ENCODE measurements at places on chromosomes 11 and 22.

DNA sequence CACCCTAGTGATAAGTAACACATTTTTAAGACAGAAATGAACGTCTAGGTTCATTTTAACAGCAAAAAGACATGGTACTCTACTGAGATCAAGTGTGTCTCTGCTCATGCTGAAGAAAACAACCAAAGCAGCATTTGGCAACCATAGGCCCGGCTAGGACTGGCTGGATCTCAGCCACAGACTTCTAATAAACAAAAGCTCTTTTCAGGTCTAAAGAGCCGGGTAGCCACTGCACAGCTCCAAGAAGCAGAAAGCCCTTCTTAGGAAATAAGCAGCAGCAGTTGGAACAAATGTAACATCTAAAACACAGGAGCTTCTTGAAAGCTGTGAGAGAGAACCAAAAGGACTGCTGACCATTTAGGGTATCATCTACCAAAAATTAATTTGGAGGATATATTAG lies 37.6 kb downstream of the PITPNB start:
- no peak for DNase-seq

DNA sequence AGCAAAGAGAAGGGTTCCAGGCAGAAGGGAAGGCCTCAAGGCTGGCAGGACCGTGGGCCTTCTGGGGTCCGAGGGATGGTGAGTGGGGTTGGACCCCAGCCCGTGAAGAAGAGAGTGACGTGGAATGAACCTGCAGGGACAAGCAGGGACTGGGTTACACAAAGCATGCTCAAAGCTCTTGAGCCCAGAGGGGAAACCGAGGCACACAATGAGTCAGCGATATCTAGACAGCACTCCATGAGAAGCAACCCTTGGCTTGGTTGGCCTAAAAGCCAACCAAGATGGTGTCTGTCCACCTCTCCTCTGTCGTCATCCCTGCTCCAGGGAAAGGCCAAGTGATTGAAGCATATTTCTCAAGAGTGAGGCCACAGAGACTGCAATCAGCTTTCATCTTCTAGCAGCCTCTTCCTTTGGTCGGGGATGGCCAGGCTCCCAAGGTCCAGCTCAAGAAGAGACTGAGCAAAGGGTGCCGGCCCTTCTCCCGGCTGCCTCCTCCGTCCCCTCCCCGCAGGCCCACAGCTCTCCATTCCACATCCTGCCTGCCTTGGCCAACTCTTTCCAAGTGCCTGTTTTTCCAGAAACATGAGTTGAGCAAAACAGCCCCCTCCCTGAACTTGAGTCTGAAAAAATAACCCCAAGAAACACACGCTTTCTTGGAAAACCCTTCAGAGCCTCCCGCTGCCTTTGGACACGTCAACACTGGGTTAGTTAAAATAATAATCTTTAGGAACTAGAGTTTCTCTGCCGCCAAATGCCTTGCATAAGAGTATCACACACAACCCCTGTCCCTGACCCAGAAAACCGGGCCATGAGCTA lies 556.6 kb downstream of the MIAT start:
- no peak for DNase-seq

- no peak for DNase-seq
Measured at GRCh38 chr11:83140691-83141455, 16.1 kb upstream of the PCF11 start.

GRCh38 chr11:109993786-109994185 lies 99.4 kb upstream of the ZC3H12C start:
- DNase-seq, result no peak

GRCh38 chr11:36352922-36353321 lies 56.8 kb downstream of the PRR5L start:
- no peak for DNase-seq

- peak; percentile 86 for DNase-seq
Measured at GRCh38 chr22:30287648-30288418, 1.5 kb downstream of the CASTOR1 start.

DNA sequence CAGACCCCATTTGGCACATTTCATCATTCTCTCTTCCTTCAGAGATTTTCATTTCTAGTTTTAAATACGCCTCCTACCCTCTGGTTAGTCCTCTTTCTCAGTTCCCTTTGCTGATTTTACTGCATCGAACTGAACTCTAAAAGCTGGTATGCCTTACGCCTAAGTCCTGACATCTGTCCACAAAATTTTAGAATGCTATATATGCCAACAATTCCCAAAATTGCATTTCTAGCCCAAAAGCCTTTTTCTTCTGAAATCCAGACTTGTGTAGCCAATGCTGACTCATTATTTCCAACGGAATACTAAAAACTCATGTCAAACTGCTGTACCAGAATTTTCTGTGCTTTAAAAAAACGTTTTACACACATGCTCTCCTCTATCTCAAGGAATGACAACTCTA lies 1124.4 kb upstream of the TENM4 start:
- DNase-seq, result no peak

DNA sequence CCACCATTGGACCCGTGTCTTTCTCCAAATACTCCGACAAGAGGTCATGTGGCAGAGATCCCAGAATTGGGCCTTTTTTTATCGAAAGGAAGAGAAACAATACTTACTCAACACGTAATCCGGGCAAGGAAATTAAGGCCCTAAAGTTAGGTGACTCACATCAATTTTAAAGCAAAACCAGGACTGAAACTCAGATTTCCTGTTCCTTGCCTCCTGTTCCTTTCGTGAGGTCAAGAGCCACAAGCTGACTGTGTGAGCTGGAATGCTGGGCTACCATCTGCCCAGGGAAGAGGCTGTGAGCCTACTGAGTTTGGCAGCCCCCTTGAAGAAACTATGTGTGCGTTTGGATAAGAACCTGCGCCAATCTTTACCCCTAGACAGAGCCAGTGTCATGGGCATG lies 27.1 kb upstream of the MRGPRX2 start:
- DNase-seq, result no peak

GRCh38 chr11:69978841-69979614 lies 99.1 kb upstream of the ANO1 start:
- DNase-seq, result no peak

DNA sequence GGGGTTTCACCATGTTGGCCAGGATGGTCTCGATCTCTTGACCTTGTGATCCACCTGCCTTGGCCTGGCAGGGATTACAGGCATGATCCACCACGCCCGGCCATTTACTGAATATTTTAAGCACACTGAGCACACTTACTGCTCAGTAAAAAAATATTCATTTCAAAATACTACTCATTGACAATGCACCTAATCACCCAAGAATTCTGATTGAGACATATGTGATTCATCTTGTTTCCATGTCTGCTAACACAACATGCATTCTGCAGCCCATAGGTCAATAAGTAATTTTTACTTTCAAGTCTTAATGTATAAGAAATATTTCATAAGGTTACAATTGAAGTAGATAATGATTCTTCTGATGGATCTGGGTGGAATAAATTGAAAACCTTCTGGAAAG lies 4.2 kb upstream of the OR52J3 start:
- no peak for DNase-seq

DNA sequence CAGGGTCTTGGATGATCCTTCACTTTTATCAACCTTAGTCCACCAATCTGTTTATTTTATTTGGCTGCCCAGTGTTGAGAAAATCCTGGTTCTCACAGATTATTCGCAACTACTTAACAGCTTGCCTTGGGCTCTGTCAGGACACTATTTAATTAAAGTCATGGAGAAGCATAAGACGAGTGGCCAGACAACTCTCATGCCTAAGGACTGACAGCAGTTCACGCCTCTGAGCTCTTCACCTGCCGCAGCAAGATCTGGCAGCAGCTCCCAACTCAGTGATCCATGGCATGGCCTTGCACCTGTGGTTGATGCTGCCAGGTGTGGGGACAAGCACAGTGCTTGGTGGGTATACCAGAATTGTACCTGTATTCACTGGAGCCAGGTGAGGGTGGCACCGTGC lies 37.8 kb downstream of the HIRA start:
- DNase-seq, result no peak

DNA sequence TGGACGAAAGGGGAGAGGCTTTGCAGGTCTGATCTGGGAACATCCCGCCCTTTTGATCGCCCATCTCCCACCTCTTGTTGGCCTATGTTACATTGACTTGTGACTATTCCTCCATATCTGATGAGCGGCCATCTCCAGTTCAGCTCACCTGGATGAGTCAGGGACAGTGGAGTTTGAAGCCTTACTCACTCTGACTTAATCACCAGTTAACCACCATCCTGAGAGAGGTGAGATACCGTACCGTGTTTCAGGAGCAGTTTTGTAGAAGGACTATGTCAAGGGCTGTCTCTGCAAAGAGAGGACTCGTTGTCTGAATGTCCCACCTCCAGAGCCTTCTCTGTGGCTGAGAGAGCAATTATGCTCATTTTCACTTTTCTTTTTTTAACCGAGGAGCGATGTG lies 771.7 kb downstream of the NTM start:
- DNase-seq, result no peak

- no peak for DNase-seq
Measured at GRCh38 chr11:35619855-35620640, 1.8 kb downstream of the FJX1 start.

- no peak for DNase-seq
Measured at GRCh38 chr11:131137046-131137445, 220.8 kb upstream of the SNX19 start.

GRCh38 chr11:65134240-65134951 lies at the start of gene SYVN1:
Gene SYVN1, minus strand, starts transcription at chr11:65134519. Its CDS starts 918 bp downstream, at chr11:65133601.
- peak; percentile 88 for DNase-seq

- DNase-seq, result no peak
Measured at GRCh38 chr11:83666149-83666548, 380.0 kb upstream of the CCDC90B start.

DNA sequence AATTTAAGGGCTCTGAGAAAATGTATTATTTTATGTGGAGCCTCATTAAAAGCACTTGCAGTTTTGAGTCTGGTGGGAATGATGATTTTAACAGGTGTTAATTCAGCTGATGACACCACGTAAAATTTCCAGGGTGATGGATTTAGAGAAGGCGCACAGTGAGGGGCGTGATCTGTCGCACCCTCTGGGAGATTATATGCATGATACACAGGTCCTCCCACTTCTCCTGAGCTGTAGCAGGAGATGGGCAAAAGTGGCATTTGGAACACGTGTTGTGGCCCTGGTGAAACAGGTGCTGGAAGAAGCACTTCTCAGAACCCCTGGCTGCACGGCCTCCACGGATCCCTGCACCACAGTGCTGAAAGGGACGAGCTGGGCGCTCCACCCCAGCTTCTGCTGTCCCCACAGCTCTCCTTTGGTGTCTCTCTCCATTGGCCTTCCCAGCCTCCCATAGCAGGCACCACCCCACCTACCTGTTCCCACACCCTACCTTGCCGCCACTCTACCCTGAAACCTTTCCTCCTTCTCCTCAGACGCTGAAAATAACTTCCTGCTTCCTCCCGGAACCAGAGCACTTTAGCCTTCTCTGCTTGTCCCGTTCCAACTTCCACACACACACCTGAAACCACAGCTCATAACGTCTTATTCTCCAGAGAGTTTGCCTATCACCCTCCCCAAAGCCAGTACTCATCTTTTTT lies 6.9 kb upstream of the SORL1 start:
- no peak for DNase-seq

DNA sequence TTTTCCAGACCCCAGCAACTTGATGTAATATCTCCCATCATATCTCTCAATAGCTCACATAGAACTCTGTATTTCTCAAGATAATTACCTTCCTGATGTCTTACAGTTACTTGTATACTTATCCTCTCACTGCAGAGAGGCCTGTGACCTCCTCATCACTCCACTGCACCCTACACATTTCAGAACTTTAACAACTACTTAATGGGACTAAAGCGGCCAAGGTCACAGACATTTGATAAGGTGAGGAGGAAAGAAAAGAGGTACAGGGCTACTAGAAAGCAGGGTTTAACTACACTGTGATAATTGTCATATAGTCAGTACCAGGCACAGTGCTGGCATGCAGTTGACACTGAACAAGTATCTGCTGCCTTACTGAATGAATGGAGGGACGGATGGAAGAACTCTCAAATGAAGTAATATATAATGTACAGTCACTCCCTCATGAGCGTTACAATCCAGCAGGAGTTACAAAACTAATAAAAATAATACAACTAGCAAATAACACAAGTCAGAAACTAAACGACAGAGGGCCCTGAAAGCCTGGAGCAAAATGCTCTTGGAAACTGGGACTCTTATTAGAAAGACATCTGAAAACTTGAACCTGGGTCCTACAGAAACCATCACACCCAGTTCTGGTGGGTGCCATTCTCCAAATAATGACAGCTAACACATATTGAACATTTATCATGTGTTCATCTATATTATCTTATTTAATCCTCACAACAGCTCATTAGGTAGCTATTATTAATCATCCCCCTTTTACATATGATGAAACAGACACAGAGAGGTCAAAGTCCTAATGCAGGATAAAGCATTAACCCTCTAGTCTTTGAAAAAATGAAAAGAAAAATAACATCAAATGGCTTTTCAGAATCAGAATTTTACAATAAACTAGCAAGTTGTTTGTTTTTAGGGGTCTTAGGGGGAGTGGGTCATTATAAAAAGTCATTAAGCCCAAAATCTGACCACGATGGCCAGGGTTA lies 14.3 kb downstream of the PI4KA start:
- DNase-seq, result no peak

DNA sequence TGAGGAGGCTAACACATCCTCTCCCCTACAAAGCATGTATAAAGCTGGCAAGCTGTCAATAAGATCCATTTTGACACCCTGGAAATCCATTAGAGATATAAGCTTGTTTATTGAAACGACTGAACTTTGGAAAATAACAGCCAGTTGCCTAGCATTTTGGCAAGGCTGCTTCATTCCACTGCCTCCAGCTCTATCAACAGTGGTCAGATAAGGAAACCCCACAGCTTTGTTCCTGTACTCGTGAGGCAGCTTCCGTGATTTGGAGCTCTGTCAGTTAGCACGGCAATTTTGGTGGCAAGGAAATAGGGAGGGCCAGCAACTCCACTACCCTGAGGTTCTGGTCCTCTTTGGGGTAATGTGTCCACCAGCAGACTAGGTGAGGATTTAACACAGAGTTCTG lies 2.0 kb upstream of the OR51S1 start:
- no peak for DNase-seq

- no peak for DNase-seq
Measured at GRCh38 chr11:95680169-95680929, 109.2 kb downstream of the FAM76B start.

DNA sequence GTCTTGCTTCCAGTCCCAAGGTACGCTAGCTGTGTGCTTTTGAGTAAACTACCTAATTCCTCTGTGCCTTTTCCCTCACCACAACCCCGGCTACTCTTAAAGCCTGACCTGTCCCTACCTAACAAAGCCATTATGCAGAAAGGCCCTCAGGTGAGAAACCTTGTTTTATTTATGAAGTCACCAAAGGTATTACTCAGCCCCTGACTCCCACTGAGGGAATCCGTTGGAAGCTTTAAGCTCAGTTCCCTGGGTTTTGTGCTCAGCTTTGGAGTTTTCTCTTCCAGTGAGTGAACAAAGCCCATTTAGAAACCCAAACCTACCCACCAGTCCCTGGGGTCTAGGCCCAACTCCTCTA lies 90.9 kb downstream of the APIP start:
- no peak for DNase-seq

GRCh38 chr22:48275412-48275811 lies 1513.0 kb downstream of the TBC1D22A start:
- DNase-seq, result no peak

- DNase-seq, result no peak
Measured at GRCh38 chr22:40182231-40182835, 4.6 kb downstream of the TNRC6B start.
